ENCODE measurements at places on chromosomes 6 and 20.

- DNase-seq, result no peak
These were observed 175.4 kb downstream of the IBTK start for GRCh38 chr6:82072121-82072521.

GRCh38 chr20:51340451-51340840, 202.1 kb downstream of the NFATC2 start:
- no peak for DNase-seq

- DNase-seq, result no peak
These were observed 47.8 kb upstream of the ARMC2 start for GRCh38 chr6:108800427-108800864.

DNA sequence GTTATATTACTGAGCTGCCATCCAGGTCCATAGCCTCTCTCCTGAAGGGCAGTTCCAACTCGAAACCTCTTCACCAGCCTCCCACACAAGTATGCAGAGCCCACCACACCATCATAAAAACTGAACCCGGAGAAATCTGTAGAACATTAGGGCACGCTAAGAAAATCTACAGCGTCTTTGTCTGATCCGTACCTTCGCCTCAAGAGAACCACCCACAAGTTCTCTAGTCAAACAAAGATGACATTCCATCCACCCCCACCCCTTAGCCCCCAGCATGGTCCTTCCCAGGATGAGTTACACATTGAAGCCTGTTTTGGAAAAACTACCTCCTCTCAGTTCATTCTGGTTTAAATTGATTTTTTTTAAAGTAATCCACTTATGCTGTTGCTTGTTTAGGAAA, 219.7 kb downstream of the ZMYND8 start:
- no peak for DNase-seq

DNA sequence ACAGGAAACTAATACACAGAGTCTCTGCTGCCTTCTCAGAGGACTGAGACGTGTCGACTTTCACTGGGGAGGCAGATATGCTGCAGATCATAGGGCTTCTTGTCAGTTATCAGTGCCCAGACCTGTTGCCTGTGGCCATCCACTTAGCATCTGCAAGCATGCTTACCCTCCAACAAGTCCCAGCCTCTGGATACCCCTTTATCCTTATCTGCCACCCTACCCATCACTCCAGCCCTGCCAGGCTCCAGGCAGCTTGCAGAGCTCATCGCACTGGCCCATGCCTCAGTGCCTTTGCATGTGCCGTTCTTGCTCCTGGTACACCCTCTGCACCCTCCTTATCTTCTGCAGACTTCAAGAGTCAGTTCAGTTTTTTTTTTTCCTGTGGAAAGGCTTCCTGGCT, 119.2 kb downstream of the TOX2 start:
- no peak for DNase-seq

Data from GM10248 (cell line).